ENCODE measurements at places on chromosomes 2 and 18.
A peak's percentile ranks its signal among the peaks of the same experiment; 100 is the strongest.

DNA sequence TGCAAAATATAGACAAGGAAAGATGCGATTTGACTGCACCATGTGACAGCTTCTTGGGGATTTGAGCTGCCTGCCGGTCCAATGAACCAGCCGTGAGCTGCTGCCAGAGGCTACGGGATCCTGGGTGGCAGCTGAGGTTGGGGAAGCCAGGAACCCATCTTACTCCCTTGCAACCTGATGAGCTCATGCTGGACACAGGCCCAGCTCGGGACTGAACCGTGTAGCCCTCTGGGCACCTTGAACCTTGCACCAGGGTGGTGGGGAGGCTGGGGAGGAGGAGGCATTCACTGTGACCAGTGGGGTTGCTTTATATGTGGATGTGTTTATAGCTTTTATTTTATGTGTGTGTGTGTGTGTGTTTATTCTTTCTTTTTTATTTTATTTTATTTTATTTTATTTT, 9.1 kb downstream of the ALPI start:
- DNase-seq = no peak

GRCh38 chr18:43661570-43661969, 384.3 kb upstream of the SYT4 start:
- DNase-seq = no peak

GRCh38 chr18:27213123-27213717, 28.1 kb upstream of the CHST9 start:
- no peak for DNase-seq

GRCh38 chr2:190891372-190891771, 10.8 kb downstream of the GLS start:
- DNase-seq = no peak

GRCh38 chr2:31000970-31001369, 137.3 kb downstream of the GALNT14 start:
- no peak for DNase-seq

- DNase-seq = no peak
These were observed 27.1 kb downstream of the CRACDL start for GRCh38 chr2:98908931-98909316.

DNA sequence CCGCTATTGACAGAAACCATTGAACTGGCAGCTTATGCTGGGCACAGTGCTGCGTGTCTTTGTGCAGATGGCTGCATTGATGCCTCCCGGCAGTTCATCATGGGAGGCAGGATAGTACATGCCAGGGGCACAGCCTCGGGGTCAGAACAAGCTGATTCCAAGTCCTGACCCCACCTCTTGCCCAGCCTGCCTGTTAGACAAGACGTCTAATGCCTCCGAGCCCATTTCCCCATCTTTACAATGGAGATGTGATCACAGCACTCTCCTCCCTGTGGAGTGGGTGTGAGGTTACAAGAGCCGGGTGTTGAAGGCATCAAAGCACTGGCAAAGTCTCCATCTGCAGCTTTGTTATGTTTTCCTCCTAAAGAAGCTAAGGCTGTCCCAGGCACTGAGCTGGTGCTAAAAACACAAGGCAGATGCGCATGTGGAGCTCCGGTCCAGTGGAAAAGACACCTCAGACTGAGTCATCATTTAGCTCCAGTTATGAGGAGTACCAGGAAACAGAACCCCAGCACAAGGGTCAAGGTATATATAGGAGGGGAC, 125.7 kb upstream of the EPAS1 start:
- no peak for DNase-seq

GRCh38 chr2:219099329-219099728, 38.6 kb upstream of the IHH start:
- no peak for DNase-seq

DNA sequence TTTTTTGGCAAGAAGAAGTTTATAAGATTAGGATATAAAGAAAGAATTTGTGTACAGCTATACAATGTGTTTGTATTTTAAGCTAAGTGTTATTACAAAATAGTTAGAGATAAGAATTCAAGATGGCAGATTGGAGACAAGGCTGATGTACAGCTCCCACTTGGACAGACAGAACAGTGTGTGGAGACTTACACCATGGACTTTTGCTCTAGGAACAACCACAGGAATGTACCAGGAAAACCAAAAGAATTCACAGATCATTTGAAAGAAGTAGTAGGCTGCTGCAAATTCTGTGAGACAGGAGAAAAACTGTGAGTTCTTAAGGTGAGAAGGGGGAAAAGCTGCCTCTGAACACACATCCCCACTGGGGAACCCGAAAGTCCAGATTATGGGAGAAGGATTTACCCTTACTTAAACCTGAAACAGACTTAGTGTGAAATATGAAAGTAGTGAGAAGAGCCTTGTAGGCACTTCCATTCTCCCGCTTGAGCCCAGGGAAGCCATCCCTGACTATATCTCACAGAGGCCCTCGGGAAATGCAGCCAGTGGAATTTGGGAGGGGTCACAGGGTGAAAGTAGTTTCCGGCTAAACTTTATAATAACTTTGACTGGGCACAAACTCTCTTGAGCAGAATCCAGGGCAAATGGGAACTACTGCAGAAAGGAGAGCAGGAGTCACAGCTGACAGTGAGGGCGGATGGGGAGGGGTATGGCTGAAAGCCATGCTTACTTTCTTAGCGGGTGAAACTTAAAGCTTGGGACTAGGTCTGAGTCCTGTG, 11.6 kb upstream of the RPRD1A start:
- no peak for DNase-seq

- no peak for DNase-seq
These were observed 50.3 kb downstream of the GBX2 start for GRCh38 chr2:236117861-236118269.

DNA sequence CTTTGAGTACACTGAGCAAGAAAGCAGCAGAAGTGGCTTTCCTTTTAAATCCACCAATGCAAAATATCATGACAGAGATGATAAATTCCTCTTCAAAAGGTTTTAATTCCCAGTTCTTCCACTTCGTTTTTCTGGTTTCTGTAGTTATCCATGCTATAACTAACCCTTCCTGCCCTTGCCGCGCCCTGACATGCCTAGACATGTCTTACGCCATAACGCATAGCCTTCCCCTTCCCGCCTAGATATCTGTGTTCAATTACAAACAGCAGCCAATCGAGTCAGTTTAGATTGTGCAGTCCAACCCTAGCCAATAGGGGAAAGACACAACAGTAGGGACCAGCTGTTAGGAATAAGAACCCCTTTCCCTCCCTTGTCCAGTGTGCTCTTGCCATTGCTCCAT, 16.1 kb downstream of the PRPF40A start:
- no peak for DNase-seq

GRCh38 chr2:43594875-43595274, 963 bp downstream of the THADA start:
- DNase-seq = no peak

DNA sequence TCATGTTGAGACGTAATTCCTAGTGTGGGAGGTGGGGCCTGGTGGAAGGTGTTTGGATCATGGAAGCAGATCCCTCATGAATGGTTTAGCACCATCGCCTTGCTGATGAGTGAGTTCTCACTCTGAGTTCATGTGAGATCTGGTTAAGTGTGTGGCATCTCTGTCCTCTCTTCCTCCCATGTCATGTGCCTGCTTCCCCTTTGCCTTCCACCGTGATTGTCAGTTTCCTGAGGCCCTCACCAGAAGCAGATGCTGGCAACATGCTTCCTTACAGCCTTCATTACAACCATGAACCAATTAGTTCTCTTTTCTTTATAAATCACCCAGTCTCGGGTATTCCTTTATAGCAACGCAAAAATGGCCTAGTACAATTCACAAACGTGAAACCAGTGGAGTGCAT, 14.6 kb upstream of the MCM6 start:
- DNase-seq = no peak

- no peak for DNase-seq
These were observed 33.9 kb downstream of the ACOXL start for GRCh38 chr2:110766291-110766690.

DNA sequence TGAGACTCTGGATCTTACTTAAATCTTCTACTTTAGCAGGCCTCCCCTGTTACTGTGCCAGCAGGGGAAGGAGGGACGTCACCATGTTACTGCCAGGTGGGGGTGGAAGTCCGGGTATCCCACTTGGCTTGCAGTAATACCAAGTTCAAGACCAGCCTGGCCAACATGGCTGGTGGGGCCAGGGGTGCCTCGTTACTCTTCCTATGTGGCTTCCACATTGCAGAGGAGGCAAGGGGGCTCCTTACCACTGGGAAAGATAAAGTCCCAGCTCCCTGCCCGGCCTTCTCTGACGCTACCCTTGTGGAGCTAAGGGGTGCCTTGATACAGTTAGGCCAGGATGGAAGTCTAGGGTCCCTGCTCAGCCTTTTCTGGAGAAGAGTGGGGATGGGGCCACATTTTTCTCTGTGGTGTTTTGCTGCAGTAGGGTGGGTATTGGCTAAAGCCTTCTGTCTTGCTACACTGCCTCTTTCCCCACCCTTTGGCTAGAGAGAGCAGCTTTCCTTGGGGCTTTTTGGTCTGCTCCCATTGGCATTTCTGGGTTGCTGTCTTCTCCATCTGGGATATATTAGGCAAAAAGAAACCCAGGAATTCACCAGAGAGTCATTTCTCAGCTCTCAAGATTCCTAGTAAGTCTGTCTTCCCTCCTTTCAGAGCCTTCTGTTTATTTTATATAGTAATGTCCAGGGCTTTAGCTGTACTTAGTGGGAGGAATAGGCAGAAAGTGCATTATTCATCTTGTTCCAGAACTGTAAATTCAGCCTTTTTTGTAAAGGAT, 21.9 kb downstream of the ELMOD3 start:
- no peak for DNase-seq

GRCh38 chr2:55763721-55764120, 70.1 kb upstream of the PNPT1 start:
- DNase-seq = no peak

- no peak for DNase-seq
These were observed 64.0 kb downstream of the STPG4 start for GRCh38 chr2:47091118-47091517.

DNA sequence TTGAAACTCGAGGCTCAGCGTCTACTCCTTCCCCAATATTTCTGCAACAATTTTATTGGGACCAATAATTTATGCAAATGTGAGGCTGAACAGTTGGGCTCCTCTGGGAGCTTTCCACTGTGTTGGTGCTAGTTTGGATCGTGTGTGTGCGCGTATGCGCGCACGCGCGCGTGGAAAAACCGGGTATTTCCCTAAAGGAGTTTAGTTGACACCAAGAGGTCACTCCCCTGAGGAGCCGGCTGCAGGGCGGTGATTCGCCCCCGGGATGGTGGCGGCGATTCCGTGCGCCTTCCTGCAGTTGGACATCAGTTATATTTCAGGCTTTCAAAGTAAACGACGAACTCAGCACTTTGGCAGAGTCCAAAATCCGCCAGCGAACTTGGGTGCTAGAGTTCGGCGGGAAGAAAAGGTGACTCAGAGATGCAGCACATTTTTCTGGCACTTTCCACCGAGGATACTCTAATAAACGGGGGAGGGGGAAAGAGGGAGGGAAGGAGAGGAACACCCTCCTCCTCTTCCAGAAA, 186.5 kb upstream of the FANCL start:
- no peak for DNase-seq

GRCh38 chr2:97770445-97770844, 57.1 kb downstream of the ZAP70 start:
- no peak for DNase-seq

DNA sequence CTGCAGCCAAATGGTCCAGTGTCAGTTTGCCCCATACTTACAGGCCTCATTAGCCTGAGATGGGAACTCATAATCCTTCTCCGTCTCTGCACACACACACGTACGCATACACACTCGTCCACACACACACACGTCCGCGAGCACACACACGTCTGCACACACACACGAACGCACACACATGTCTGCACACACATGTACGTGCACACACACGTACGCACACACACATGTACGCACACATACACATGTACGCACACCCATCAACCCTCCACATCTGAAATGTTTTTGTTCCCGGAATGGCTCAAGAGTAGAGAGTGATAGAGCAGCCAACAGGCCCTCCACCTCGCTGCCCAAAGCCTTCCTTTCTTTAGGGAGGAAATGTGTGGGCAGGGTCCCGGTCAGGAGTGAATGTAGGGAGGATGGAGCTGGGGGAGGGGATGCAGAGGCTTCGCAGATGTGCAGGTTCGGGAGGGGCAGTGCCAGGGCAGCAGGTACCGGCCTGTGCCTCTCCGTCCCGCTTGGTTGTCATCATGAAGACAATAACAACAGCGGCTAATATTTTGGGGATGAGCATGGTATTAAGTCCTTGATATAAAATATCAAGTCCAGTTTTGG, 52.7 kb downstream of the PTGR3 start:
- no peak for DNase-seq

GRCh38 chr2:221572821-221573429, 821 bp upstream of the EPHA4 start:
- DNase-seq = peak; percentile 12

DNA sequence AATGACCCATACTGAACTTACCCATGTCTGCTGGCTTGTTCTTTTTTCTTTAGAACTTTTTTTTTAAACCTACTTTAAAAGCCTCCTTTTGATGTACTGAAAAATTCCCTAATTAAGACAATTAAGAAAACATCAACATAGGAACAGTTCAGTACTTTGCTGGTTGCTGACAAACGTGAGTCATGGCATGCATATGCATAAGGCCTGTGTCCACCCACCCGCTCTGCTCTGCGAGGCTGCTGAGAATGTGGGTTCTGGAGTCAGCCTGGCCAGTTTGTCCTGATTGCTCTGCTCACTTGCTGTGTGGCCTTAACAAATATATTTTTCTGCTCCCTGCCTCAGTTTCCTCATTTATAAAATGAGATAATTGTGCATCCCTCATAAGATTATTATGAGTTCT, 27.3 kb downstream of the LAMA3 start:
- DNase-seq = no peak

GRCh38 chr2:32008805-32009515, 1.8 kb downstream of the MEMO1 start:
- no peak for DNase-seq

DNA sequence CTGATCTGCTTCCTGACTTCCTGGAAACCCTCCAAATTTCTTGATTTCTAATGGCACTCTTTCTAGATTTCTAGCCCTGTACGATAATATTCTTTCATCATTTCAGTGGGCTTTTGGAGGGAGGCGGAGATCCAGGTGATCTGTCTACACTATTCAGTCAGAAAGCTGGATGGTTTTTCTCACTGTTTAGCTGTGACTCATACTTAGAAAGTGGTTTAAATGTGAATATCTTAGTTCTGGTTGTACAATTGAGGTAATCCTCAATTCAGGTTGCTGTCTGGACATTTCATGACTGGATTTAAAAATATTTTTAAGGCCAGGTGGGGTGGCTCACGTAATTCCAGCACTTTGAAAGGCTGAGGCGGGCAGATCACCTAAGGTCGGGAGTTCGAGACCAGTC, 20.8 kb downstream of the SEH1L start:
- no peak for DNase-seq

DNA sequence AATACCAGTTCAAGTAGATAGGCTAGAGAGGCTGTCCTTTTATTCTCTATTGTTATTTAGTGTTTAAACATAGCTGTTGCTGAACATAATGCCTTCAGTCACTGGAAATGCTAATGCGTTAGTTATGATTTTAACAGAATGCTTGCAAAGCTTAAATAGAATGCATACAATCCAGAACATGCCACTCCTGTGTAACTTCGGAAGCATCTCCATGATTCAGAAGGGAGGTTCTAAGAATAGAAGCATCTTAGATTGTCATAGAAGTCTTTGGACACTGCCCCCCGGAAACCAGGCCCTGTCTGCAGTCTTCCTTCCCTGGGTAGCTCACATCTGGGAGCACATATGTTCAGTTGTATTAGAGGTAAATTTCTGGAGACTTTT, 73.2 kb downstream of the ZNF532 start:
- no peak for DNase-seq

- DNase-seq = no peak
These were observed 171.1 kb downstream of the ZFP36L2 start for GRCh38 chr2:43055086-43055912.
